Activated T-cell treated with anti-CD3 and anti-CD28 coated beads for 4 hours (primary cell): ENCODE measurements at places on chromosomes 5 and 9.

DNA sequence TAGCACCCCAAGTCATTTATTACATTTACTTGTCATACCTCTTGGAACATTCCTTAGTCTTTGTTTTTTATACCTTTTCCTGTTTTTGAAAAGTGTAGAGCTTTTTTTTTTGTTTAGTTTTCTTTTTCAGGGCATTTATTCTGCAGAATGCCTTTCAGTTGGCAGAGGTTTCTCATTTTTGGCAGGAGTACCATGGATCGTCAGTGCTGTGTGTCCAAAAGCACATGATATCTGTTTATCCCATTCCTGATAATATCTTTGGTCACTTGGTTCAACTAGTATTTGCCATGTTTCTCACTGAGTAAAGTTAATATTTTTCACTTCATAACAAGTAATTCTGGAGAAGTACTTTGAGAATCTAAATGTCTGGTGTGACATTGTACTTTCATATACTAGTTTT, 10.7 kb downstream of the OGN start:
- no peak for DNase-seq

DNA sequence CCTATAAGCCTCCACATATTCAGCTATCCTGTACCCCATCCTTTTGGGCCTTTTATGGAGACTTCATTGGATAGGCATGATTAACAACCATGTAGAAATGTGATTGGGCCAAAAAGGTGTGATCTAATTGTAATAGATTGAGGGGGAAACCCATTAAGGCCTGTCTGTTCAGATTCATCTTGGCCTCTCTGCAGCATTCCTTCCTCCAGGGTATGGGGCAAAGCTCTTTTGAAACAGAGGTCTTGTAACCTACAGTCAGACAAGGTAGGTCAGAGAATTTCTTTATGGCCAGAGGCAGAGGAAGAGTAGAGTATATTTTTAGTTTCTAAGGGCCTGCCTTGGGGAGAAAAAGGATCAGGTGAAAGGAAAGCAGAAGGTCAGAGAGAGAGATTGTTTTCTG, 98.5 kb downstream of the INVS start:
- no peak for DNase-seq

DNA sequence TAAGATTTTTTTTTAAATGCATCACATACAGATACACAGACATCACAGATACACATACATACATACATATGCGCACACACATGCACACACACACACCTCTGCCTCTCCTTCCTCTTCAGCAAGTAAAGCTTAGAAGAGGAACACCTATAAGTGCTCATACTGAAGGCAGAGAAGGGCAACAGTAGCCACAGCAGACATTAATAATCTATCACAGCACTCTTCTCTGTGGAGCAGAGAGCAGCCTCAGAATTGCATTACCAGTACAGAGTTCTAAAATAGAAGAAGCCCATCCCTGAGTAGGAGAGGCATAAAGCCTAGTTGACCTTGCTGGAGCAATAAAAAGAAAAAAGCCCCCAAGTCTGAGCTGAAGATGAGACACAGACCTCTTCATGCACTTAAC, 110.6 kb downstream of the MLLT3 start:
- no peak for DNase-seq

DNA sequence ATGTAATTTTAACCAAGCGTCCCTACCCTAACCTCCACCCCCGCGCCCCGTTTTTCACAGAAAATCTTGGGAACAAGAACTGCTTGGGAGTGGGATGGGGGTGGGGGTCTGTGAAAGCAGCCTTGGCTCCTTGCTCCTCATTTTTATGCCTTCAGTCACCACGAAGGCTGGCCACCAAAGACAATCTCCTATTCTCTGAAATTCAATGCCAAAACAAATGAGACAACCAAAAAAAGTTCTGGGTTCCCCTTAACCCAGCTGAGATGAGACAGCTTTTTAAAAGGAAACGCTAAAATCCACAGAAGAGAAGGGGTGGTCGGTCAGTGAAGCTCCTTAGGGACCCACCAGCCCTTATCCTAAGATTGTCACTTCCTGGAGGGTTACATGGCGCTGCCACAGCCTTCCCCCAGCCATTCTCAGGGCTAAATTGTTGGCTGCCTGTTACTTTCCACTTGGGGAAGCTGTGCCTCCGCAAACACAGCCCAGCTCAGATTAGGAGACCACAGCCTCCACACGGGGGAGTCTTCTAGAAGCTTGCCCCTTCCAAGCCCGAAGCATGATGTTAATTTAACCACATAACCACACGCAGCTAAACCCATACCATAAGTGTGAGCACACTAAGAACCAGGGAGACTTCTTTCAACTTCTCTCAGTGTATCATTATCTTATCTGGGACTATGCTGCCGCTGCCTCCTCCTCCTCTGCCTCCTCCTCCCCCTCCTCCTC, 136.3 kb downstream of the FOXD1 start:
- no peak for DNase-seq

GRCh38 chr9:99433555-99433954, 211.5 kb downstream of the SEC61B start:
- peak; percentile 17 for DNase-seq

- no peak for DNase-seq
Measured at GRCh38 chr9:110148384-110148783, 59.6 kb downstream of the C9orf152 start.

DNA sequence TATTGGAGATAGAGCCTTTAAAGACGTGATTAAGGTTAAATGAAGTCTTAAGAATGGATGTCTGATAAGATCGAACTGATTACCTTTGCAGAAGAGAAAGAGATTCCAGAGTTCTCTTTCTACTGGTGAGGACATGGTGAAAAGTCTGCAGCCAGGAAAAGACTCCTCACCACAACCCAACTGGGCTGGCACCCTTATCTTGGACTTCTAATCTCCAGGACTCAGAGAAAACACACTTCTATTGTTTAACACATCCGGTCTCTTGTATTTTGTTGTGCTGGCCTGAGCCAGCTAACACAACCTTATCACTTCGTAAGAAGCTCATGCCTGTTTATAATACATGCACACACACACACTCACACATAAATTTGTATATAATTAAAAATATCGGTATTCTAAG, 489.1 kb downstream of the PRDM9 start:
- no peak for DNase-seq

DNA sequence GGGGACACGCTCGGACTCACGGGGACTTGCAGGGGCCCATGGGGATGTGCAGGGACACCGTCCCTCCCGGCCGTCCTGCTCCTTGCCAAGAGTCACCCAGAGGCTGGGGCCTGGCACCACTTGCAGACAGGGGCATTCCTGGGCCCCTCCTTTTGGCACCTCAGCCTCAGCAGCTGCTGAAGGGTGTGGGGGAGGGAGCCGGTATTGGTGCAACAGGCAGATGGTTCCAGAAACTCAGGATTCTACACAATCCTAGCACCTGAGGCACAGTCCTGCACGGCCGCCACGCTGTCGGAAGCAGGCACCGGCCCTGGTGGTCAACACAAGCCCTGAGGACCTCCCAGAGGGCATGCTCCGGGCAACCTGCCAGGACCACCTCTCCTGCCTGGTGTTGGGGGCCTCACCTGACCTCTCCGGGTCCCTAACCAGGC, 19.3 kb upstream of the SLC12A7 start:
- no peak for DNase-seq

DNA sequence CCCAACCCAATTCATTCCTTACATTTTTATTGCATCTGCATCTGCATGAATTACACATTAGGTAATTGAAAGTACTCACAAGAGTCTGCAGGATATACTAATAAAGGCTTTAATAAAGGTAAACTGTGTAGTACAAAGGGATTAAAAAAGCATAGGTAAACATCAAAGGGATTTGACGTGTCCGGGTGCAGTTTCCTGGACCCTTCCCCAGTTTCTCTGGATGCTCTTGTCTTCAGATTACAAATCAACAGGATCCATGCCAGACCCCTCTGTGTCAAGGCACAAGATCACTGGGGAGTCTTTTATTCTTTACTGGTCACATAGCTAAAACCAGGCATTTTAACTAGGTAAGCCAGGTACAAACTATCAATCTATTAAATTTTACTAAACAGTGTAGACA, 177.2 kb upstream of the TYRP1 start:
- DNase-seq, result no peak

- DNase-seq, result peak; percentile 42
Measured at GRCh38 chr9:127004946-127005769, 90.6 kb downstream of the RALGPS1 start.

DNA sequence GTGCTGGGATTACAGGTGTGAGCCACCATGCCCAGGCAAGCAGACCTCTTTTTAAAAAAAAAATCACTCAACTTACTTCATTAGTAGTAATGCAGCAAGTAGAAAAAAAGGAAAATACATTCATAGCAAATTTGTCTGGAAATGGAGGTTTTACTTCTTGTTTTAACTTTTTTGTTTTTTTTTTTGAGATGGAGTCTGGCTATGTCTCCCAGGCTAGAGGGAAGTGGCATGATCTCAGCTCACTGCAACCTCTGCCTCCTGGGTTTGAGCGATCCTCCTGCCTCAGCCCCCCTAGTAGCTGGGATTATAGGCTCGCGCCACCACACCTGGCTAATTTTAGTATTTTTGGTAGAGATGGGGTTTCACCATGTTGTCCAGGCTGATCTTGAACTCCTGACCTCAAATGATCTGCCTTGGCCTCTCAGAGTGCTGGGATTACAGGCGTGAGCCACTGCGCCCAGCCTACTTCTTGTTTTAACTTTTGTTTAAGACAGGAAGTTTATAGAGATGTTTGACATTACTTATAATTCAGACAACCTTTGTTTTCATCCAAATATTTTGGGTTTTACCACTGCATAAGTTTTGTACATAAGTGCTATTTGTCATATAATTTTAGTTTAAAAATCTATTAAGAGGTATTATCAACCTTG, 26.5 kb downstream of the UBE2R2 start:
- no peak for DNase-seq

GRCh38 chr5:100142607-100143006, 392.6 kb upstream of the FAM174A start:
- no peak for DNase-seq

- DNase-seq, result no peak
Measured at GRCh38 chr5:143521141-143521540, 117.7 kb upstream of the NR3C1 start.

DNA sequence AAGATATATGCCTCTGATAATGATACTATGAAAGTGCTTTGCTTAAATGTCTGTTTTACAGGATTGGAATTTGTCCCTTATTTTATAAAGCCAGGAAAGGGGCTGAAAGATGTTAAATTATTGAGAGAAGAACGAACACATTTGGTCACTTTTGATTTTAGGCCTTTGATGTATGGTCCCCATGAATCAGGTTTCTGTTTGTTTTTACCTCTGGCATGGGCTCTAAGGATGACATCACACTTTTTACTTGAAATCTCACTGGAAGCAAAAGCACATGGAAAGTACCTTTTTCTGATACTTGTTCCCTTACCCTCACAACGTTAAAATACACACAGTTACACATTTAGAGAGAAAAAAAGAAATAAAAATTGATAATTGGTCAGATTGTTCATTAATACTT, 6.9 kb downstream of the OTULIN start:
- no peak for DNase-seq

DNA sequence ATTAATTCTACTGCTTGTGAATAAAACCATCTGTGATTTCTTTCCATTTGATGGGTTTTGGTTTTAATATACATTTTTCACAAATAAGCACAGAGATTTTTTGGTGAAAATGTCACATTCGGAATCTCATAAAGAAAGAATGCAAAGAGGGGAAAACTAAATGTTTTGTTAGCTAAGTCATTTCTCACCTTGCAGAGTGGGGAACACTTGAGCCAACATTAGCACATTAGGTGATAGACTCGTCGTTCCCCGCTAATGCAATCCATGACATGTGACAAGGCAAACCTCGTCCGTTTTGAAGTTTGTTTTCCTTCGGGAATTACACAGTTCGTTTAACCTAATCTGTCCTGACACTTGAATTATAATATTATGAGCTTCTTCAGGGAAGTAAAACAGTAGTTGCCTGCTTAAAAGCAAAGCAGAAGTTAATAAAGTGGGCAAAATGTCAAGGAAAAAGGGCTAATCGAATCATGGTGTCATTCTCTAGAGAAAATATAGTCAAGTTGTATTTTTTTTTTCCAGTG, 95.8 kb upstream of the LMX1B start:
- no peak for DNase-seq

- no peak for DNase-seq
Measured at GRCh38 chr9:130741831-130742449, 48.4 kb downstream of the EXOSC2 start.

- DNase-seq, result no peak
Measured at GRCh38 chr5:15889001-15889400, 290.6 kb downstream of the MARCHF11 start.

DNA sequence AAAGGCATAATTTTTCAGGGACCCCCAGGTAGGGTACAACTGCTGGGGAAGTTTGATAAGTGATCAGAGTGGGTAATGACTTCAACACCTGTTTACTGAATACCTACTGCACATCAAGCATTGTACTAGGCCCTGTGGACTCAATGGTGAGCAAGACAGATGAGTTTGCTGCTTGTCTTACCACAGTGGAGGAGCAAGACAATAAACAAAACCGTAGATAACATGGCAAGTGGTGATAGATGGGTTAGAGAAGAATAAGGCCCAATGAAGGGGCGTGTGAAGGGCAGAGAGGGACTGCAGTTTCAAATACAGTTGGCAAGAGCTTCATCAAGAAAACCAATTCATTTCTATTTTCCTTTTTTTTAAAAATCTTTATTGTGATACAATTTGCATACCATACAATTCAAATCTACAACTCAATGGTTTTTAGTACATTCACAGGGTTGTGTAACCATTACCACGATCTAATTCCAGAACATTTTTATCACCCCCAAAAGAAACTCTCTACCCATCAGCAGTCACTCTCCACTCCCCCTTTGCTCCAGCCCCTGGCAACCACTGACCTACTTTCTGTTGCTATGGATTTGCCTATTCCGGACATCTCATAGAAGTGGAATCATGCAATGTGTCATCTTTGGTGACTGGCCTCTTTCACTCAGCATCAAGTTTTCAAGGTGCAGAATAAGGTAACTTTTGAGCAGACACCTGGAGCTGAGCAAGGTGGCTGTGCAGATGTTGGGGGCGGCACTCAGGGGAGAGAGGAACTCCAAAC, 31.9 kb upstream of the HAND1 start:
- DNase-seq, result no peak

DNA sequence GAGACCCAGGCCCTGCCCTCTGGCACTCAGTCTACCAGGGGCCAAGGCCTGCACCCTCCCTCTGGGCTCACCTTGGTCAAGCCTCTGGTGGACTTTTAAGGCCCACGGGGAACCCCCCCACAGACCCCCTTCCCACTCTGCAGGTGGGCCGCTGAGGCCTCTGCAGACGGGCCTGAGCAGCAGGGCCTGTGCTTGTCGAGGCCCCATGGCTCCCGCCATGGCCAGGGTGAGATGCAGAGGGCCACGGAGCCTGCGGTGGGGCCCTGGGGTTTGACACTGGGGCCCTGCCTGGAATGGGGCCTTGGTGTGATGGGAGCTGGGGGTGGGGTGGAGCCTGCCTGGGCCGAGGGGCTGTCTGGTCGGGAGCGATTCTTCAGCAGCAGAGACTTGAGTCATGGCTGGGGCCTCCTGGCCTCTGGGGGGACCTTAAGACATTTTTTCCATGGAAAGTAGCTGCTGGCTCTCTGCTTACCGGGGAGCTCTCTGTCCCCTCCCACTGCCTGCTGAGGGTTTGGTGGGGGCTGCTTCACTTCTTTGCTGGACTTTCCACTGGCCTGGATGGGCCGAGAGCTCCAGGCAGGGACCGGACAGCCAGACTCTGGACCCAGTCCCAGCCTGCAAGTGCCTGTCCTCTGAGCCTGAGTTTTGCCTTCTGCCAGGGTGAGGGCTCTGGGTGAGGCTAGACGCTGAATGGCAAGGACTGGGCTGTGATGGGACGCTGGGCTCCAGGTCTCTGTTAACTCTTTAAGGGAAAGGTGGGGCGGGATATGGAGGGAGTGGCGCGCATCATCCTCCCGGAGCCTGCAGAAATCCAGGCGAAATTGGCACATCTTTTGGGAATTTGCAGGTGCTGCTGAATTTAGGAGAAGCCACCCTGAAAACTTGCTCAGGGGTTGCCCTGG, 132.2 kb downstream of the RXRA start:
- DNase-seq, result no peak
